Amygdala (tissue), 56 donors: ENCODE measurements at places on chromosomes 1 and 21.

- DNase-seq = no peak
Observed at GRCh38 chr1:83508485-83509151, 490.3 kb downstream of the TTLL7 start.

DNA sequence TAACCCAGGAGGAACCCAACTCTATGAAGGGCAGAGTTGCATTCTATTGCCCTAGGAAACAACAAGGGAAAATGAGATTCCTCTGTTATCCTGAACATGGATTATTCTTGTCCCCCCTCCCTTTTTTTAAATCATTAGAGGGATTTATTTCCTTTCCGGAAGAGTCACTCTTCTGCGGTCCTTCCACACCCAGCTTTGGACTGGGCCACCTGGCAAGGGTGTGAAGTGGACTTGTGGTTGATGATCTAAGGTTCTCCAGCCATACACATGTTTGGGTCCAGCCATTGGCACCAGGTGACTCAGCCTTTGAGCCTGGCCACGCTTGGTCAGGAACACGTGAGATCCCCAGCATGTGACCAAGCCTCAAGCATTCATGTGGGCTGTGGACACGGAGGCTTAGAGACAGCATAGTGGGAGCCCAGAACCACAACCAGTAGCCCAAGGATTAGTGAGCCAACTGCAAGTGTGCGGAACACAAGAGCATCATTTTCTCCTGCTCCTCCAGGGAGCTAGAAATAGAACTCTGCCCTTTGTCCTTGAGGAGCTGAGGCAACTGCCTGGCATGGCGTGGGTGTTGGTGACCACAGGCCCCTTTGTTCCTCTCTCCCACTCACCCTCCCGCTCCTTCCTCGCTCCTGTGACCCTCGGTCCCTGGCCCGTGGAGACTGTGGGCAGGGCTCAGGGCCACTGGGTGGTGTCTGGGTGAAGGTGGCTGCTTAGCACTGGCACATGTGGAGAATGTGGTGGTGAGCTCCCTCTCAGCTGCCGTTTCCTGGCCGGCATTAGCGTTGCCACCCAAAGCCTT lies 50.1 kb downstream of the NENF start:
- no peak for DNase-seq

DNA sequence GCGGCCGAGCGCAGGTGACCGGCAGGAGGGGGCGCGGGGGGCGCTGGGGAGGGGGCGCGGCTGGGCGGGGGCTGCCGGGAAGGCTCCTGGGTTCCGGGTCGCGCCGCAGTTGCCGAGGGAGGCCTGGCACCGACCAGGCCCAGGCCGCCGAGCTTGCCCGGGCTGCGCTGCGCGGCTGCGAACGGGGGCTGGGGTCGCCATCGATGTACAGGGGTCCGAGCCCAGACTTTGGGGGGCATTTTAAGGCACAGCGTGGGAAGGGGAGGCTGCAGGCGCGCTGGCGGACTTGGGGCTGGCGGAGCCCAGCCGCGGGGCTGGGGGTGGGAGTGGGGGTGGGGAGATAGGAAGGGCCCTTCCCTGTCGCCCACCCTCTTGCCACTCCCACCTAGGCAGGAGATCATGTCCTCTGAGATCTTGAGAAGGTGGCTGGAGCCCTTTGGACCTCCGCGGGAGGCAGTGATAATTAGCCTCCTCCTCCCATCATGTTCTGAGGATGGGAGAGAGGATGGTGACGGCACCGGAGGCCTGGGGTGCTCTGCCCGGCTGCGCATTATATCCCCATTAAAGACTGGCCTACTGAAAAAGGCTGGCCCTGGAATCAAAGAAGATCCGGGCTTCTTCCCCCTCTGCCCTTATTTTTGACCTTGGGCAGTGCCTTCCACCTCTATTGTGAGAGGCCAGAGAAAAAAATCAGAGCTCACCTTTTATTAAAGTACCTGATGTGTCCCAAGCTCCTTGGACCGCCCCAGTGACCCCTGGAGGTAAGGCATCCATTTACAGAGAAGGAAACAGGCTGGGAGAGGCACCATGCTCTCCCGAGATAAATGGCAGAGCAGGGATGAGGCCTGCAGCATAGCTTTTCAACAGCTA lies 497 bp downstream of the FBXO44 start:
- no peak for DNase-seq

- no peak for DNase-seq
Observed at GRCh38 chr1:18569811-18570545, 60.7 kb upstream of the PAX7 start.

GRCh38 chr1:118841521-118841920 lies 146.6 kb downstream of the TBX15 start:
- DNase-seq = no peak

DNA sequence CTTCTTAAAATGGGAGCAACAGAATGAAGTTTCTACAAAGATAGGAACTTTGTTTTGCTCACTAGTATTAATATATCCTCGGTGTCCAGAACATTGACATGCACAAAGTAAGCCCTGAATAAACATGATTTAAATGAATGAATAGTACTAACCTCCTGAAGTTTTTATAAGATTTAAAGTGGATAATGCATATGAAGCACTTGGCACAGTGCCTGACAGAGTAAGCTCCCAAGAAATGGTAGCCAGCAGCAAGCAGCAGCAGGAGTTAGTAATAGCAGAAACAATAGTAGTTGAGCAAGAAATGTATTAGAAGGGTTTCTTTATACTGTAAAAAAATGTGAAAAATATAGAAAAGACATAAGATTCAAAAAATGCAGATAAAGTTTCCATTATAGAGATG lies 258.1 kb upstream of the C1orf87 start:
- no peak for DNase-seq

DNA sequence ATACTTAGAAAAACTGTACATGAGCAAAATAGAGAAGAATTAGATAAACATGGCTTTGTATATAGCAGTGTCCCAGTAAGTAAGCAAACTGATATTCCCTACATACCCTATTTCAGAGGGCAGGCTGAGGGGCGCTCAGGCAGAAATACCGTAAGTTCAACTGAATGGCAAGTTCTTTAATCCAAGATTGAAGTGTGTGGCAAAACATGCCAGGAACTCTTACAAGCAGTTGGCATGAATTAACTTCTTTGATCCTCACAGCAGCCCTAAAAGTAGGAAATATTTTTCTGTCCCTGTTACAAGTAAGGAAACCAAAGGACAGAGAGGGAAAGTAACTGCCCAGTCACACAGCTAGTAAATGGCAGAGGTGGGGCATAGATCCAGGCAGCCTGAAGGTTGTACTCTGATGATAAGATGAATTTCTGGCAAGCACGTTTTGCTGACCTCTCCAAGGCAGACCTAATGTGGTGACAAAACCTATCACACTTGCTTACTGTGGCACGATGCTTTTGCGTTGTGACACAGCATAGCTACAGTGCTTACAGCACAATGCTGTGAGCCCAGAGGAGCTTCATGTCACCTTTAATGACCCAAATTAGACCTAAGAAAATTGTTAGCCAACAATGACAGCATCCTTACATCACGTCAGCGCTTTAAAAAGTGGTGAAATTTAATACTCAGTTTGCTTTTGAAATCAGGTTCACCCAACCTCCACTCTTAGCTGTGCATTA lies 35.0 kb upstream of the THEM4 start:
- DNase-seq = no peak

GRCh38 chr1:1352786-1353388 lies 3.7 kb upstream of the DVL1 start:
- no peak for DNase-seq

DNA sequence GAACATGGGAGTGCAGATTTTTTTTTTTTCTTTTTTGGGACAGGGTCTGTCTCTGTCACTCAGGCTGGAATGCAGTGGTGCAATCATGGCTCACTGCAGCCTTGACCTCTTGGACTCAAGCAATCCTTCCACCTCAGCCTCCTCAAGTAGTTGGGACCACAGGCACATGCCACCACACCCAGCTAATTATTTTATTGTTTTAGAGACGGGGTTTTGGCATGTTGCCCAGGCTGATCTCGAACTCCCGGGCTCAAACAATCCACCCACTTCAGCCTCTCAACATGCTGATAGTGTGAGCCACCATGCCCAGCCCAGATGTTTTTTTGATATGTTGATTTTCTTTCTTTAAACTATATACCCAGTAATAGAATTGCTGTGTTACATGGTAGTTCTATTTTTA lies 57.7 kb downstream of the RGSL1 start:
- DNase-seq = no peak

- peak; percentile 69 for DNase-seq
Observed at GRCh38 chr1:156160743-156161171, 7.4 kb downstream of the SEMA4A start.

DNA sequence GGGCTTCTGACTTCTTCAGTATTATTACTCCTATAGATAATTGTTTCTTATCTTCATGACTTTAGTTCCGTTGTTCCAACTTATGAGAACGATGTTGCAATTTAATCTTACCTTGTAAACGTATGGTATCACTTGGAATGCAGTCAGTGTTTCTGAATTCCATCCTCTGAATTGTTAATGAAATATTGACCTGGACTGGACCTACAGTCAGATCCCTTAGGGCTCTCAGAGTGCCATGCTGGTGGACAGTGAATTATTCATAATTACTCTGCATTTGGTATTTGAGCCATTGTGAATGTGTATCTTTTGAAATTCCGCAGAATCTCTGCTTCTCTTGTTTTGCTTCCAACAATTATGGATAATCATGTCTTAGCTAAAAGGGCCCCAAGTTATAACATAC lies 72.3 kb downstream of the PRDM2 start:
- DNase-seq = no peak

- DNase-seq = no peak
Observed at GRCh38 chr1:44694863-44695478, 20.5 kb downstream of the ARMH1 start.

DNA sequence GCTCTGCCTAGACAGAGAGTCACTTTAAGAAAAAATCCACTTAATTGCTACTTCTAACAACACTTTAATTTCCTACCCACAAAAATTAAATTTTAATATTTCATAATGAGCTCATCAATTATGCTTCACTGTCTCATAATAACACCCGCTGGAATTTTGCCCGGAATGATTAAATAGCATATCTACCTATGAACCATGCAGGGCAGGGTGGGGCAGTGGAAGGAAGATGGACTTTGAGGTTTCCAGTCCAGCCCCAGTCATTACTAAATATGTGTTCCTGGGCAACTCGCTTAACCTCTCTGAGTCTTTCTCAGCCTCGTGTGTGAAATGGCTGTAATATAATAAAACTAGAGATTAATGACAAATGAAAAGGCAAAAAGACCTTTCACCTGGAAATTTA lies 32.8 kb upstream of the SLC45A1 start:
- DNase-seq = no peak

DNA sequence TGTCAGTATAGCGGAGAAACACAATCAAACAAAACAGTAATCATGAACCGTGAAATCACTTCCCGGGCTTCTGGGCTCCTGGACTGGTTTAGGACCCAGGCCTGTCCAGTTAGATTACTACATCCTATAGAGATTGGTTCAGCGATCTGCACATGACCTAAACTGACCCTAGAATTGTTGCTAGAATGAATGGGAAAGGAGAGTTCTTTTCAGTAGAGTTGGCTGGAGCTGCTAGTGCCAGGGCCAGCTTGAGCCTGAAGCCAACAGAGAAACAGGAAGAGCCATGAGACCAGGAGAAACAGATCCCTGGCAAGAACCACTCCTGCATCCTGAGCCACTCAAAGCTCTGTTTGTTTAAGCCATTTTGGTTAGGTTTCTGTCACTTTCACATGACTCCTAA lies 474.3 kb upstream of the C1orf87 start:
- no peak for DNase-seq

GRCh38 chr1:40980453-40981121 lies 1.1 kb downstream of the CTPS1 start:
- no peak for DNase-seq

DNA sequence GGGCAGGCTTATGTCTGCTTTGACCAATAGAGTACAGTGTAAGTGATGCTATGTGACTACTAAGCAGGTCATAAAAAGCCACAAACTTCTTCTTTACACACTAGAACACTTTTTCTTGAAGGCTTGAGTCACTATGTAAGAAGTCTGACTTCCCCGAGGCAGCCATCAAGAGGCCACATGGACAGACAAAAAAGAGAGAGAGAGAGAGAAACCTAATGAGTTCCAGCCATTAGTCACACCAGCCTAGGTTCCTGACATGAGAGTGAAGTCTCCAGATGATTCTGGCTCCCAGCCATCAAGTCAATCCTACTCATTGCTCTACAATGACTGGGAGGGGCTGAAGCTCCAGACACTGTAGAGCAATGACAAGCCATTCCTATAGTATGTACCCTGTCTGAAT lies 101.4 kb downstream of the LHX9 start:
- no peak for DNase-seq

DNA sequence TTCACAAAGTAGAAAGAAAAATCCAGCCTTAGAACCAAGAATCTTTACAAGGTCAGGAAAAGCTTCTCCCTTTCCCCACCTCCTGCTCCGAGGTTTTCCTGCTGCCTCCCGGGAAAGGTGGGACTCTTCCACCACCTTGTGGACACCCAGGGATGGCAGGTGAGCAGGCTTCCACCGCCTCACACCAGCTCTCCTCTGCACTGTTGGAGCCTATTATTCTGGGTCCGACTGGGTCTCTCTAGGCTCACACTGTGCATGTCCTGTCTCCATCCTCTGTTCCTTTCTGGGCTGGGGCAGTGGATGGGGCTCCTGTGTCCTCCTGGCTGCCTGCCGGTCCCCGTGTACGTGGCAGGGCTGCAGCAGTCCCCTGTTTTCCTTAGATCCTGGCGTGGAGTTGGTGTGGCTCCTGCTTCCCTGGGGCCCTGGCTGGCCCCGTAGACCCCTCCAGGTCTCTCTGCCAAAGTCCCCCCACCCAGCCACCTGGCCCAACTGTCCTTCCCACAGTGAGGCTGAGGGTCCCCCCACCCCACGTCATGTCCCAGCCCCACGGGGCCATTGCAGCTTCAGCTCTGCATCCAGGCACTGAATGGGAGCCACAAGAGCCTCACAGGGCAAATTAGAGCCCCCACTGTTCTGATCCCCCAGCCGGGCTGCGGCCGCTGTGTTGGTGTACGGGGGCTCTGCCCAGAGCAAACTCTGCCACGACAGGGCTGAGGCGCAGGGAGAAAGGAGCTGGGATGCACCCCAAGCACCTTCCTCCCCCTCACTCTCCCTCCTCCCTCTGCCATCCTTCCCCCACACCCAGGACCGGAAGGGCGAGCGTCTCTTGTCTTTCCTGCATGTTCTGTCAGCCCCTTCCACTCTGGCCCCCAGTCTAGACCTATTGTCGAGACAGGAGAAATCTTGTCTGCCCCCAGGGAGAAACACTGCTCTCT lies 3.3 kb upstream of the SLC45A1 start:
- peak; percentile 26 for DNase-seq

- no peak for DNase-seq
Observed at GRCh38 chr21:26433386-26433785, 139.7 kb downstream of the CYYR1 start.

DNA sequence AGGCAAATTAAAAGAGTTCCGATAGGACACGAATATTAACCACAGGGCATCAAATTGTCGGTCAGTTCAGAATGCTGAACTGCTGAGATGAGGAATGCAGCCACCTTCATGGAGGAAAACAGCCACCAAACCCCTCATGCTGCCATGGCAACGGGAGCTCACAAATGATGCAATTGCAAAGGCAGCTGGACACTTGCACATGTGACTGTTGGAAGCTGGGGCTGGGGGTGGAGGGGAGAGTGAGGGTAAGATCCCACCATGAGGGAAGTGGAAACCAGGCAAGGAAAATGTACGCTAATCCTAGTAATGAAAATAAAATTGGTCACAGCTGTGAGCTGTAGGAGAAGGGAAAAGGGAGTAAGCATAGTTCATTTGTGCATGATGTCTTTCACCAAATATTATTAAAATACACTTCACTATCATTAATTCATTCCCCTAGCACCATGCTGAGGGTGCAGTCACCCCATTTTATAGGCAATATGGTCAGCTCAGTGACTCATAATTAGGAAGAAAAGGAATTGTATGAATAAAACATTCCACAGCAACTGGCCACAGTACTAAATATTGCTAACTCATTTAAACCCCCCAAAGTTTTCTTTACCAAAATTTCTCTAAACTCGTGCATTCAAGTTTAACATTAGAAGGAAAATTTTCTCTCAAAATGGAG lies 15.3 kb downstream of the BECN2 start:
- DNase-seq = no peak
